Lower lobe of right lung (tissue), 2 donors: ENCODE measurements at places on chromosomes 11 and 22. TPM values are rescaled to one million over a fixed set of nuclear protein-coding genes. Genes with fewer than 3 reads are reported as not detected.

DGAT2 gene
- total RNA-seq = 7.4 TPM

MRGPRX4 gene
- not detected for total RNA-seq

MS4A1 gene
- 0.65 TPM for total RNA-seq

BBOX1 gene
- 0.38 TPM for total RNA-seq

DNA sequence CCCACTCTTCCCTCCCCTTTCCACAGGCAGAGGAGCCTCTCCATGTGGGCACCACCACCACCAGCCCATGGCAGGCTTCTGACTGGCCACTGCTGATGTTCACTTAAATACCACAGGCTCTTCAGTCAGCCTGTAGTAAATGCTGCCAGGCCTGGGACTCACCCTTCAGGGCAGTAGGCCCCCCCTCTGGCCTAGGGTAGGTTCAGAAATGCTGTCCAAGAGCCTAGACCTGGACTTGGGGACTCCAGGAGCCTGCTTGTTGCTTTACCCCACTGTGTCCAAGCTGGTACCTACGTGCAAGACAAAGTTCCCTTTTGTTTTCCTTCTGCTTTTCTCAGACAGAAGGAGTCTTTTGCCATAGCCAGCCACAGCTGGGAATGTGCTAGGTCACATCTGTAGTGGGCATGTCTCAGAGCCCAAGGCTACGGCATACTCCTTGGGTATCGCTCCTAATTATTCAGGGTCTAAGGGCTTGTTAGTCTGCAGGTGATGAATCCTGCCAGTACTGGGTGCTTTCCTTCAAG is 38.6 kb downstream of the TMEM135 start:
- no peak for DNase-seq

- DNase-seq = no peak
These were observed 57.1 kb downstream of the CASP12 start for GRCh38 chr11:104841185-104841584.

DNA sequence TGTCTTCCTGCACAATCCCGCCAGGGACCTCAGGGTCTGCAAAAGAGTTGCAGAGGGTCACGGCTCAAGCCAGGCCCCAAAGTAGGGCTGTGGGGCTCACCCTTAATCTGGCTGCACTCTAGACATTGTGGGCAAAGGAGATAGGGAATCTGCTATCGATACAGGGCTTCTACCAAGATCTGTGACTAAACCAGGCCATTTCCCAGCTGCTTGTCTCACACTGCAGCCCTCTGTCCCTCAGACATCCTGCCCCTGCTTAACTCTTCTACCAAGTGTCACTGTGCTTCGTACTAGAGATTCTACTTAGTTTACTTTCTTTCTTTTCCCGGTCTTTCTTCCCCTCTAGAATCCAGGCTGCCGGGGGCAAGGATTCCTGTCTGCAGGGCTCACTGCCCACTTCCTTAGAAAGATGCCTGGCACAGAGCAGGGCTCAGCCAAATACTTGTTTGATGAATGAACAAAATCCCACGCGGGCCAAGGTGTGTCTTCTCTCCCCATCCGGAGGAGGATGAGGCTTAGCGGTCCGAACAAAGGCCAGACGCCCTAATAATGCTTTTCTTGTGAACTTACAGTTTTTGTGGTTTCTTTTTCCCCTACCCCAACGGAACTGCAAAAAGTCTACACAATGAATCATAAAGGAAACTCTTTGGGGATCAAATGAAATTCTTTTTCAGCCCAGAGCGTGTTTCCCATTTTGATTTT is 61.3 kb upstream of the ANO1 start:
- no peak for DNase-seq

DNA sequence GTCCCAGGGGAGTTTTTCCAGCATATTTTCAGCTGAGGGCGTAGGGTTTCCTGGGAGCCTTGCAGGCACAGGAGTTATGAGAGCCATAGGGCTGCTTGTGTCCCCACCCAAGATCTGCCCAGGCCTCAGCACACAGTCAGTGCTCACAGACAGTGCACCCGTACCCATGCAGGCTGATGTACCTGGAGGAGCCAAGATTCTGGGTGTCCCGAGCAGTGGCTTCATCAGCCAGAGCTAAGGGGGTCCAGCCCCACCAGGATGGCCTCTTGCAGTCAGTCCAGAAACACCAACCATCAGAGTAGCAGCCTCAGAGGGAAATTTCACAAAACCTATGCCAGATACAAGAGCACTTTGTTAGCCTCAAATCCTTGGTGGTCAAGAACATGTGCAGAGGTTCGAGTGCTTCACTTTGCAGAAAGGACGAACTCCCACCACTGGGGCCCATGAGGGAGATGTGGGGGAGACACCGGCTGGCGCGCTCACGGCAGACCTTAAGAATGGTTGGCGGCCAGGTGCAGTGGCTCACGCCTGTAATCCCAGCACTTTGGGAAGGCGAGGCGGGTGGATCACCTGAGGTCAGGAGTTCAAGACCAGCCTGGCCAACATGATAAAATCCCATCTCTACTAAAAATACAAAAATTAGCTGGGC is 43.8 kb upstream of the RTL6 start:
- no peak for DNase-seq

DNA sequence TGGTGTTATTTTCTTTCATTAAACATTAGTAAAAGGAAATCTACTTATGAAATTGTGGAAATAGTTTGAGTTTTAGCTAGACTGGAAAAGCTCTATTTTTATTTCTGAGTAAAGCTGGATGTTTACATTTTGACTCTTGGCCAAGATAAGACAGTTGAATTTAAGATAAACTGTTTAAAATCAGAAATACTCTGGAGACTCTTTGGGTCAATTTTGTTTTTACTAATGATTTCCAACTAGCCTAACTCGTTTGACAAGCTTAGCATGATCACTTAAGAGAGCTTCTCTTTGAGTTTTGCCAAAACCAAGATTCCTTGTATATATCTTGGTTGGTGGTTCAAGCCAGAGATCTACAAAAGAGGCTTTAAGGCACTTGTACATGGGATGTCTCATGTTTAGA is 724.8 kb upstream of the LUZP2 start:
- no peak for DNase-seq

DNA sequence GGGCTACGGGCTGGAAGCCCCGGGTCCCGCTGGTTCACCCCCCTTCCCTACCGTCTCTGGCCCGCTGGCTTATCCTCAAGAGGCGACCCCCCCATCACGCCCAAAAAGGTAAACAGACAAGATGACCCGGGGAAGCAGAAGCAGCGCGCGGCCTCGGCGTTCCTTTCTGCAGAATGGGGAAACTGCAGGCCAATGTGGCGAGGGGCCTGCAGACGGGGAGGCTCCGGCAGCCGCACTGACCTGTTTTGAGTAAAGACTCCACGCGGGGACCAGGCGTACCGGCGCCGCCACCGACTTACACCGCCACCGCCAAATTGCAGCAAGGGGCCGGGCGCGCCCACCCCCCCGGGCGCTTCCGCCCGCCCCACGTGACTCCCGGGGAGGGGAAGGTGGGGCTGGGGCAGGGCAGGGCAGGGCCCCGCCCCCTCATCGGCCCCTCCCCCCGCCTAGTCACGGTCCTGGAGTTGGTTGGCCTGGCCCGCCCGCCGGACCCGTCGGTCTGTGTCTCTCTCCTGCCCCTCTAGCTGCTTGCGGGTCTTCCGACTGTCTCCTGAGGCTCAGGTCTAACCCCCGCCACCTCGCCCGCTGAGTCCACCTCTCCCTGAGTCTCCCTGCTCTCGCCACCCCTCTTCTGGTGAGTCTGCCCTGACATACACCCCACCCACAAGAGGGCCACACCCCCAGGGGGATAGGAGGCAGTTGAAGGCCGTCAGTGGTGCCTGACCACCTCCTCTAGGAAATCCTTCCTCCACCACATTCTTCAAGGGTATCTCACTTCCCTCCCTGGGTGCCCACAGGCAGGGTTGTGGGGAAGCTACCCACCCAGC is at the start of gene ARAP1:
TSS of gene ARAP1 (minus strand) at position 321 of the 827 bp plus-strand sequence. CDS start 25,280 bp downstream, outside the sequence.
- DNase-seq = peak; percentile 85

DNA sequence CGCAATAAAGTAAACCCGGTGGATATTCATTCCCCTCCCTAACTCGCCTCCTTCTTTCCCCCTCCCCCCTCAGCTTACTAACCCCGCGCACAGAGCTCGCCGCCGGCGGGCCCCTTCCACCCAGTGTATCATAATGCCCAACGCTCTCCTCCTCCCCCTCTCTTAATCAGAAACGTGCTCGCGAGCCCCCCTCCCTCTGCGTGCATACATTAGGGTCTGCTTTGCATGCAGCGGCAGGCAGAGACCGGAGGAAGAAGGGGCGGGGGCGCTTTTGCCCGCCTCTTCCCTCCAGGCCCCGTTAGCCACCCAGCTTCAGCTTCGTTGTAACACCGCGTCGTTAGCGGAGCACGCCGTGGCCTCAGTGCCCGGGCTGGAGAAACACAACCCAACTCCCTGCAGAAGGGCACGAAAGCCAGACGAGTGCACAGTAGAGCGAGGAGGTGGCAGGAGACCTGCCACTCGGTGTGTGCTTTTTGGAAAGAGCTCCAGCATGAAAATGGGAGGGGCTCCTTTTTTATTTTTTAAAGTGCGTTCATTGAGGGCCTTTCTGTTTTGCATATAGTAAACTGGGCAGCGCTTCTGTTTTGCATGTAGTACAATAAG is 901 bp upstream of the KMT2A start:
- peak; percentile 72 for DNase-seq

DNA sequence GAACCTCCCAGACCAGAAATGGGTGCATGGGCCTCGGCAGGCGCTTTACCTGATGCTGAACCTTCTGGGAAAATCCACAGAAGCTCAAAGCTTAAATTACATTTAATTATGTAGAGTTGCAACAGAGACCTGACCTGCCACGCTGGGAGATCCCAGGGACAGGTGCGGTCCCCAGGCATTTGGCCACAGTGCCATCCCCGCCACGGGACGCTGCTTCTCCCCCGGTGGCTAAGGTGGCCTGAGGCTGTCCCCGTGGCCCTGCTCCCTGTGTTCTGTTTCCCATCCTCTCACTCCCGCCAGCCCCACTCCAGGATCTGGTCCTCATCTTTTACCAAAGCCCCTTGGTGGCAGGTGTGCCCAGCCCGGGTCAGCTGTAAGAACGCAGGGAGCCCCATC is 39.6 kb downstream of the GRAMD4 start:
- DNase-seq = no peak

GRCh38 chr11:61682906-61683675 is 2.9 kb downstream of the DAGLA start:
- no peak for DNase-seq

DNA sequence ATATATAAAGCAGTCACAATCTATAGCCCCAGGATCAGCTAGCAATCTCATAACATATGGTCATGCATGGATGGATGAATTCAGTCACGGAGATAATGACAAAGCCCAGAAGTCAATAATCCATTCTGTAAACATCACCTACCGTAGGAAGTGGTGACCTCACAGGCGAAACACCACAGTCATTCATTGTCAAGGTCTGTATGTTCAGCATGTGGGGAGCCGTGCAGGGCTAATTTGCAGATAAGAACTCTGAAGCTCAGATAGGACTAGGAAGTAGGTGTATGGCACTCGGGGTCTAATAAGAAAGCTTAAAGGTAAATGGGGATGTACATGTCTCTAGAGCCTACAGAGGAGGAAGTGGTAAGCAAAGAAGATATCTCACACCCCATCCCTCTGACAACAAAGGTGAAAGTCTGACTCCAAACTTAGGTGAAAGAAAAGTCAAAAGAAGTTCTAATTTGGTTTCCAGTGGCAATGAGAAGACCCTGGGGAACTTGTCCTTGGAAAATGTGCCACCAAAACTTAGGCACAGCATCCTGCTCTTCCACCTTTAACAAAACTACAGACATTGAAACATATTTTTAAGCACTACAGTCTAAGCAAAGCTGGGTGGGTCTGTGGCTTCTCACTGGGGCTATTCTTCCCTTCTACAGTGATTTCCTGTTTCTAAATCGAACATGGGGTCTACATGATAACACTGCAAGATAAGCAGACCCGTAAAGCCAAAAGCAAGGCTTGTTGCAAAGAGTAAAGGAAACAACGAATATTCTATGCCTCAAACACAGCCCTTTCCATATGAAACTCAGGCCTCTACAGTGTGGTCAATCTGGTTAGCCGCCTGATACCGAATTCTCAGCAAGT is 5.2 kb downstream of the CRTAM start:
- no peak for DNase-seq

DNA sequence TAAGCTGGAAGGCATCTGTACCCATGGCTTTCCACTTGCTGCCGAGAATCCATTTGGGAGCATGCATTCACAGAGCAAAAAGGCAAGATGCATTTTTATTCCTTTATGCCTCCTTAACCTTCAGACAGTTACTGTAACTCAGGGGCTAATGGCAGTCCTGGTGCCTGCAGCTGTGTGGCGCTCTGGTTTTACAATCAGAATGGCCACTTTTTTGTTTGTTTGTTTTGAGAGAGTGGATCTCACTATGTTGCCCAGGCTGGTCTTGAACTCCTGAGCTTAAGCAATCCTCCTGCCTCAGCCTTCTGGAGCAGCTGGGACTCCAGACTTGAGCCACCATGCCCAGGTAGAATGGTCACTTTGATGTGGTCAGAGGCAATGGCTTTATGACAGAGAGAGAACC is 101.8 kb downstream of the NAV2 start:
- no peak for DNase-seq

DNA sequence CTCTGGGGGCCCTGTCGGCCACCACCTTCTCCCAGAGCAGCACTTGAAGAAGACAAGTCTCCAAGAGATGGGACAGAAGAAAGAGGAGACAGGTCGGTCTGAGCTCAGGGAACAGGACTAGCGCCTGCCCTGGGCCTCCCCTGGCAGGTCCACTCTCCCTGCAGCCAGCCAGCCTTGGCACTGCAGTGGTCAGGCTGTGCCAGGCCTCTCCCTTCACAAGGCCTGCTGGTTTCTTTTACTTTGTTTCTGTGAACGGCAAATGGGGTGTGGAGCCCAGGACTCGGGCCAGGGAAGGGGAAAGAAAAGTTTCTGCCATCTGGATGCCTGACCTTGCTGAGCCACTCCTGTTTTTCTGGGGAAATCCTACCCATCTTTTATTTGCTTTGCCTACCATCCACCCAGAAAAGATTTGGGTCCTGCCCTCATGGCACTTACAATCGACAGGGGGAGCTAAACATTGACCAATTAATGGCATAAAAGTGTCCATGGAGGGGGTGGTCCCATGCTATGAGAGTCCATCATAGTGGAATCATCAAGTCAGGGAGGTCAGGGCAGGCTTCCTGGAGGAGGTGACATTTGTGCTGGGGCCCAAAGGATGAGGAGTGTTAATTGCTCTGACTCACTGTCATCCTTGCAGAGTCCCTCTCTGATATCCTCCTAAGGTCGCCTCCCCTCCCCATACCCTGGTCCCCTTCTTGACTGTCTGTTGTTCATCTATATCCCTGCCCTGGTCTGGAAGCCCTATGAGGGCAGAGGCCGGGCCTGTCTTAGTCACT is 65.2 kb downstream of the NFAM1 start:
- no peak for DNase-seq

DNA sequence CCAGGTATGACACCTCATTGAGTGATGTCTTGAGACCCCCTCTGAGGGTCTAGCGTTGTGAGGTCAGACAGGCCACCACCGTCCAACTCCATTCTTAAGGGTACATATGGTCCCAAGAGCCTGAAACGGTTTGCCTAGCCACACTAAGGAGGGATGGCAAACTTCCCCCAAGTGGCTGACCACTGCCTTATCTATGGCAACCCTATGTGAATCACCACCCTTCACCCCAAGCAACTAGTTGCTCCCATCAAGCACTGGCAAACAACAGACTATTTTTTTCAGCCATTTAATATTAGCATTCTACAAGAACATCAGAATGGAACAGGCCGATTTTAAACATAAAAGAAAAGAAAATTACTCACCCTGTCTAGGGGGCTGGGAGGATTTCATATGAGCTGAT is 22.8 kb downstream of the THOC5 start:
- DNase-seq = no peak

- DNase-seq = no peak
These were observed 1038.9 kb downstream of the DLG2 start for GRCh38 chr11:84588131-84588829.
